ENCODE measurements at places on chromosomes 5 and 9.
A peak's percentile ranks its signal among the peaks of the same experiment; 100 is the strongest.

DNA sequence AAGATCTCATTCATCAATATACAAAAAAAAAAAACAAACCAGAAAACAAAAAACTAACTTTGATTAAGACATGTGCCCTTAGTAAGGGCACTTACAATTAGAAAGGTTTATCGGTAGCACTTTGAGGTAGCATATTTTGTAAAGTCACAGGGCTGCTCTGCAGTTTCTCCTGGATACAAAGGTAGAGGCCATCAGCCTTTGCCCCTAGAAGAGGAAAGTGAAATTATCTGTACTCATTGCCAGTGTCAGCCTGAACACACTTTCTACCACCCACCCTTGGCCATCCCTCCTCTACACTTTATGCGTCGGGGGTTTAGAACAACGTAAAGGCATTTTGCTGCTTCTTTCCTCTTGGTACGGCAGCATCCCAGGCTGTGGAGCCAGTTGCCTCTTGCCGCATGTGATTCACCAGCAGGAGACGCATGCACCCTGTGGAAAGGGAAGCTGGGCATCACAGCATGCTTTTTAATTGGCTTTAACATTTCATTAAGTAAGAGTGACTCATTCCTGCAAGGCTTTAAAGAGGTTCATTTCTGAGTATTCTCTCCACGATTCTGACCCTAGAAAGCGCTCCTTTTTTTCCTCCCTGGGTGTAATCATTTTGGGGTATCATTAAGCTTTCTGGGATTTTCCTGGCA, 84.6 kb downstream of the CEMIP2 start:
- no peak for DNase-seq

GRCh38 chr5:2899311-2899710, 147.8 kb upstream of the IRX2 start:
- no peak for DNase-seq

DNA sequence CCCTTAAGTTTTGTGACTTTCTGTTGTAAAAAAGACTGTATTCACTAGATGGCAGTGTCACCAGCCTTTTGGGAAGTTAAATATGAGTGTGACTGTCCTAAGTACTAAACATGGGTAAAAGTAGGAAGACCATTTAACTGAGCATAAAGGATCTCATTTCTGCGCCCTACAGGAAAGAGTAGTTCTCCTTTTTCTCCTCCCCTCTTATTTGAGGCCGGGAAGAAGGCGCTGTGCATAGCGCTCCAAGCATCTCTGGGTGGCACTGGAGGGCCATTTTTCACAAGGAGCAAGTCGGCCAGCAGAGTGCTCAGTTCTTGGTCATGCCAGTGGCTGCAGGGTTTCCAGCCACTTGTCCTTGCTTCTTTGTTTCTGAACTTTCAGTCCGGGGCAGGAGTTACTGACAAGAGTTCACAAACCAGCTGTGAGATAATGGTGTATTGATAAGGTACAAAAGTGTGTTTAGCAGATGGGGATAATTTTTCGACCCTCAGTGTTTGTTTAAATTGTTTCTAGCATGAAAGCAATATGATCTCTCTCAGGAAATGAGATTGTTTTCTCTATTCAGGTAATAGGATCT, 227.6 kb upstream of the DMRT1 start:
- DNase-seq = peak; percentile 35

GRCh38 chr9:119368681-119369581, at the start of gene BRINP1:
BRINP1 (minus strand) TSS chr9:119369435; CDS start chr9:119313355, 56,080 bp downstream.
- DNase-seq = no peak

- no peak for DNase-seq
Measured at GRCh38 chr5:150144879-150145278, 10.8 kb downstream of the PDGFRB start.

All from NCI-H524 treated with DMSO at 0.1 percent for 48 hours (cell line).